ENCODE measurements at places on chromosomes 3 and 15.
A peak's percentile ranks its signal among the peaks of the same experiment; 100 is the strongest.

GRCh38 chr15:45287390-45287956 is 35.4 kb downstream of the SLC28A2 start:
- no peak for DNase-seq

DNA sequence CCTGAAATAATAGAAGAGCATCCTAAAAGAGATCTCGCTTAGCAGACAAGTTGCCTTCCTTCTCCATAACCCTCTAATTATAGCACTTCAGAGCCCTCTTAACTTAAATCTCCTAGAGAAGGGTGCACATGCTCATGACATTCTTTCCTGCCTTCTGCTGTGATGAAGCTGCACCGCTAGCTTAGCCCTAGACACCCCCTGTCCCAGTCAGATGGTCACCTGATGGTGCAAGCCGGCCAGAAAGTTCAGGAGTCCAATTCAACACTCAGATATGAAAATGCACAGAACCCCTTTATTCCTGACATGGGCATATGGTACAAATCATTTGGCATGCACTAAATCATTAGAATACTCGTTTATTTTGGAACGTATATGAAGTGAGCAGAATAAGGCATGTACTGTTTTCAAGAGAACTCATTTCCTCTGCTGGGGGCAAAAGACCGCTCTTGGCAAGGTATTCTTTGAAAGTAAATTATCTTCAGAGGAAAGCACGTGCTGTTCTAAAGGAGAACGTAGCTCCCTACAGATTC is 420.4 kb upstream of the PROK2 start:
- DNase-seq: no peak

GRCh38 chr3:177230641-177231040 is 33.4 kb upstream of the TBL1XR1 start:
- no peak for DNase-seq

DNA sequence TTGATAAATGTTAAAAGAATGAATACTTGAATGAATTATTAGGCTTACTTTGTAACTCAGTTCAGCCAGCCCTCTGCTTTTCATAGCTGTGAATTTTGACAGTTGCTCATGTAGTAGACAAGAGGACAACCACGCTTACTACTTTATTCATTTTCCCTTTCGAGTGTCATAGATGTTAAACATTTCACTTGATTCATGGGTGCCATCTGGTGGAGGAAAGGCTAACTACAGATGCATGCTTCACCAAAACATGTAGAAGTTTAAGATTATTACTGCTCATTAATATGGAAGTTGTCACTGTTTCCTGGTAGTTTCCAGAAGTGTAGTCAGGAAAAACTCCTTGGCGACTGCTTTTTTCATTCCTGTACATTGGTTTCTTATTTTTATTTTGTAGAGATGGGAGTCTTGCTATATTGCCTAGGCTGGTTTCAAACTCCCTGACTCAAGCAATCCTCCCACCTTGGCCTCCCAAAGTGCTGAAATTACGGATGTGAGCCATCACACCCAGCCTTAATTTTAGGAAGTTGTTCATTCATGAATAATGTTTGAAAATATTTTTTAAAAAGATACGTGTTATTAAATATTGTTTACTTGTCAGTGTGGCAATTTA is 163.2 kb downstream of the B3GALNT1 start:
- peak; percentile 85 for DNase-seq

- DNase-seq: peak; percentile 58
Observed at GRCh38 chr3:115217678-115218451, 70.8 kb upstream of the ZBTB20 start.

Data from Ammon's horn (tissue), 1 donor.